ENCODE measurements at places on chromosomes 2 and 18.

- peak; percentile 90 for DNase-seq
Measured at GRCh38 chr2:178478439-178479274, at the start of gene FKBP7. TSS of gene FKBP7 (minus strand) at chr2:178478600. CDS start at chr2:178478499, 101 bp downstream.

DNA sequence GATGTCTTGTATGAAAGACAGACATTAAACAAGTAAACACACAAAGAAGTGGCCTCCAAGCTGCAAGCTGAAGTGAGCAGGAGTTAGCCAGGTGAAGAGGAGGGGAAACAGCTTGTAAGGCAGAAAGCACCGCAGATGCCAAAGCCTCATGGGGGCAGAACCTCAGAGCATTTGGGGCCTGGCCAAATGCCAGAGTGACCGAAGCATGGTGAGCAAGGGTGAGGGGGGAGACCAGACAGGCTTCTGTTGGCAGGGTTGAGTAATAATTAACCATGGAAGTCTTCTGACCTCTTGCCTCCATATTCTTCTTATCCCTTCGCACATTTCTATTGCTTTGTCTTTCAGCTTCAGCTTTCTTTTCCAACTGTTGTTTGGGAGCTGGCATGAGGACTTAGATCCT is 5.6 kb downstream of the QPCT start:
- no peak for DNase-seq

DNA sequence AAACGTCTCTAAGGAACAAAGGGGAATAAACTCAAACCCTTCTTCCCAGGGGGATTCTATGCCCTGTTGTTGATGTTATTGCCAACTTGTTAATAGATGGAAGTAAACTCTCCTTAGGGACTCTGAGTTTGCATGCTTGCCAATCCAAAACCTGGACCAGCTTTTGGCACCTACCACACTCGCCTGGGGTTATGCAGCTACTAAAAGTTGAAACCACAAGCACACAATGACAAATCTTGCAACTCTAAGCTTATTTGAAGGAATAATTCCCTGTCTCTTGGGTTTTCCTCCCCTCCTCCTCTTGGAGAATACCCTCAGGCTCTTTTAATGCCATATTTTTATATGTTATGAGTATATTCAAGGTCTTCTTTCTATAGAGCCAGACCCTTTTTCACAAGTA is 484.1 kb downstream of the FBXO15 start:
- DNase-seq = no peak

GRCh38 chr2:224954980-224955379 is 87.3 kb downstream of the DOCK10 start:
- DNase-seq = no peak

GRCh38 chr18:8399138-8399537 is 210.1 kb upstream of the RAB12 start:
- no peak for DNase-seq

DNA sequence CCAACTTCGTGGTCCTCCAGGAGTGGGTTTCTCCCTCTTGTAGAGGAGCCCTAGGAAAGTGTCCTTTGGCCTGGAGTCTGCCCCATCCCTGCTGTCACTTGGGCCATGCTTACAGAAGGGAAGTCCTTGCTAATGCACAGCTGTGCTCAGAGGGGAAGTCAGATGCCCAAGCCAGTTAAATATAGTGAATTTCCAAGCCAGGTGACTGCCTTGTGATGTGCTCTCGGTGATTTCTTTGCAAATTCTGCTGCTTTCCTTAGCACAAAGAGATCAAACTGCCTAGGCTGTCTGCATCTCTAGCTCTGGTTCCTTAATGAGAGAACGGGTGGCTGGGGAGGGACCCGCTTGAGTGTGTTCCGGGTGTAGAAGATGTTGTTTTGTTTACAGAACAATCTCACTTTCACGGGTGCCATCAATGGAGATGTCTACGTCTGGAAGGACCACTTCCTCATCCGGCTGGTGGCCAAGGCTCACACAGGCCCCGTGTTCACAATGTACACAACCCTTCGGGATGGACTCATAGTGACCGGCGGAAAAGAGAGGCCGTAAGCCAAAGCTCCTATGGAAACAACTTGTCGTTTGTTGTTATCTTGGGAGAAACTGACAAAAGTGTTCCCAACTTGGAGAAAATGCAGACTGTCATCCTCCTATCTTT is 91.4 kb downstream of the RTN4 start:
- DNase-seq = no peak

- DNase-seq = no peak
Measured at GRCh38 chr18:76426737-76427305, 68.2 kb downstream of the ZNF516 start.

DNA sequence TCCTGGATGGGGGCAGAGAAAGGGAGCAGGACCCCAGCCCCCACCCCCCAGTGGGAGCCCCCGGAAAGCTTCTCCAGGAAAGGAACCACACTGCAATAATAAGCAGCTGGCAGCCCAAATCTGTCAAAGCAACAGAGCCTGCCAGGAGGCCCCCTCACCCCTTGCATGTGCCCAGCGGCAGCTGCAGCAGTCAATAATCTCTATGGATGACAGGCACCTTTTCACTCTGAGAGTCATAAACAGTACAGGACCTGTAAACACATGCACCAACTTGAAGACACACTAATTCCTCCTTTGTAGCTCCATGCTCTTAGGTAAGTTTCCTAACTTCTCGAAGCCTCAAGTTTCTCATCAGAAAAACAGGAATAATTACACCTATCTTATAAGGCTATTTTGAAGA is 26.2 kb upstream of the KDM3A start:
- DNase-seq = no peak

- DNase-seq = peak; percentile 10
Measured at GRCh38 chr2:8115966-8116365, 565.9 kb upstream of the ID2 start.

DNA sequence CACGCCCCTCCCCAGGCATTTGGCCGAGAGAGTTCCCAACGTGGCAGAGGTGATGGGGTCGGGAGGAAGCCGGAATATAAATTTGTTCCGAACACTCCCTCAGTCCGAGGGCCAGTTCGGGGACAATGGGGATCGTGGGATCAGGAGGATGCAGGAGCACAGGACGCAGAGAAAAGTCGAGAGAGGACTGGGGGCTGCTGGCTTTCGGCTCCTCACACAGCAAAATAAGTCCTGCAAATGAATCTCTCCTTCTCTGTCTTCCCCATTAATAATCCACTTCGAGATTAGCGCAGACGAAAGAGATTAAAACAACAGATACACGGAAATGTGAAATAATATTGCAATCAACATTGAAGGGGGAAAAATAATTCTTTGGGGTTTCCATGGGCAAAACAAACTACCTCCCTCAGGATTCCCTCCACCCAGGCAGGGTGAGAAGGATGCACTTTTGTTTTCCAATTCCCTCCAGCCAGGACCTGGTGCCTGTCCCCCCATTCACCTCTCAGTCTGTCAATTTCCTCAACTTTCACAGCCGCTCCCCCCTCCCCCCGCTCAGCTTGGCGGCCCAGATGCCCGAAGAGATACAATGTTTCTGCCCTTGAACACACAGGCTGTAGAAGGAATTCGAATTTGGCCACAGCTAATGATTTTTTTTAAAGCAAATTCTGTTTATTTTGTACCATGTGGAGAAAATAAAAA is 3.1 kb upstream of the ZEB2 start:
- no peak for DNase-seq

DNA sequence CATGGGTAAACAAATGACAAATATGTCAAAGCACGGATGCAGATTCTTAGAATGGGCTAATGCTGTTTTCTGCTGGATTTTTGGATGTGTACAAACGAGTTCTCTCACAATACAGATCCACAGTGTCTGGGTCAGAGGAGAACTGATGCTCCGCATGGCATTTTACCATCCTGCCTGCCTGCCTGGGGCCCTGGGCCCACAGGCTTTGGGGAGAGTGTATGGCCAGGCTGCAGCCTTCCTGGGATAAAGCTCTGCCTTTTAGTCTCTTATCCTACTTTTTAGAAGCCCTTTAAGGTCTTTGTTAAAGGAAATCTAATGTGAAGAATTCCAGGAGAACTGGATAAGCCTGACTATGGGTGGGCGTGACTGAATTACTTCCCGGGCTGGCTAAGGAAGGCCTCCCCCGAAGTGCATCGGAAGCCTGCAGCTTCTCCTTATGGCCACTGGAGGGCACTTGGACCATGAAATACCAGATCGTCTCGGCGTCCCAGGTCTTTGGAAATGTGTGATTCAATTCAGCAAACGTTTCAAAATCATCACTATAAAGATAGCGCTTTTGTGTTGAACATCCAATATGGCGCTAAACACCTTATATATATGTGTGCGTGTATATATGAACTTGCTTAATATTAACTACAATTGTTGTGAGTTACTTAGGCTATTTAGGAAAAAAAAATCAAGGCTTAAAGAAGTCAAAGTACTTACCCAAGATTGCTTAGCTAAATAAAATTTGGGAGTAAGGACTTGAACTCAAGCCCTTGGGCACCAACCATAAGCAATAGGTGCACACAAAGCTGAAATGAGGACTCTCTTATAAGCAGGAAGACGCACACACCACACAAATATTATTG is 15.2 kb upstream of the DNPEP start:
- peak; percentile 53 for DNase-seq

DNA sequence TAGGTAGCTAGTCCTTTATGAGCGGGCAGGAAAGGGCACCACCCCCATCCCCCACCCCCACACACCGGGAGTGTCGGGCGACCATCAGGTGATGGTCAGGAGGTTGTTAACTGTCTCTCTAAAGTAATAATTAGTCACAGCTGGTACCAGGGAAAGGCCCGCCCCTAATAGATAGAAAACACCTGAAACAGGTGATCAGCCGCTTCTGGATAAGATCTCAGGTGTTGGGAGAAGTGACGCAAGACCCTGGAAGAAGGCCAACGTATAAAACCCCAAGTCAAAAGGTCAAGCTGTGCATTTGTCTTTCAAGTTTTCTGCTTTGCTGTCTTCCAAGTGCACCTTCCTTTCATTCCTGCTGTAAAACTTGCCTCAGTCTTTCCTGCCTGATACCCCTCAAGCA is 59.6 kb upstream of the LINC00305 start:
- no peak for DNase-seq

DNA sequence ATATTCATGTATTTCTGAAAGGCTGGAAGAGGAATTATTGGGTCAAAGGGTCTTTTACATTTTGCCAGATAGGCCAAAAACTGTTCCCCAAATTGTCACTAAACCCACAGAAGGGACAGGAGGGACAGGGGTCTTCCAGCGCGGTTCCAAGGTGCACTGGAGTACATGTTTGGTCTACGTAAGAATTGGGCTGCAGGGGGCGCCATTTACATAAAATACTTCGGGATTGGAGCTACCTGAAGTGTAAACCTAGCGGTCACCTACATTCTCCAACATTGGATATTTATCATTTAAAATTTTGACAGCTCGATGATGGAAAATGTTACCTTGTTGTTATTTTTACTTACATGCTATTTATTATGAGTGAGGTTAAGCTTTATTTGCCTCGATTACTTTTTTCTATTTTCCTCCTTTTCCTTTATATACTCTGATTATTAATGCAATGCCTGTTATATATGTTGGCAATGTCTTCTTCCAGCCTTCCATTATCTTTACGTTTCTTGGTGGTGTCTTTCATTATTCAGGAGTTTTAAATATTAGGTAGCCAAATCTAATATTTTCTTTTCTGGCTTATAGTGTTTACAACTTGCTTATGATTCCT is 43.0 kb upstream of the RAB6C start:
- DNase-seq = peak; percentile 22

- no peak for DNase-seq
Measured at GRCh38 chr2:196729418-196729817, 70.1 kb downstream of the GTF3C3 start.

DNA sequence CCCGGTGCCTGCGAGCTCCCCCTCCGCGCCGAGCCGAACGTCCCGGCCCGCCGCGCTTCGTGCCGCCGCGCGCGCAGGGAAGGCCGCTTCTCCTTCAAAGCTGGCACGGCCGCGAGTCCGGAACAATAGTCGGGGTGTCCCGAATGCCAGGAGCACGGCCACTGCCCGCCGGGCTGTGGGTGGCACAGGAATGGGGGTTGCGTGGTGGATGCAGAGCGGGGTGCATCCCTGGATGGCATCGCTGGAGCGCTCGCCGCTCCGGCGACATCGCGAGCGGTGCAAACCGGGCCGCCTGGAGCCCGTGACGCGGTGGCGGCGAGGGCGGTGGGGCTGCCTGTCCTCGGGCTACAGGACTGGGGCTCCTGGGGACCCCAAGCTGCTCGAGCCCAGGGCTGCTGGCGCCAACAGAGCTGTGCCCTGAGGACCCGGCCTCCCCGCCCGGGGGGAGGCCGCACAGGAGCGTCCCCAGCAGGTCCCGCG is 1.1 kb upstream of the SATB2 start:
- DNase-seq = peak; percentile 58

DNA sequence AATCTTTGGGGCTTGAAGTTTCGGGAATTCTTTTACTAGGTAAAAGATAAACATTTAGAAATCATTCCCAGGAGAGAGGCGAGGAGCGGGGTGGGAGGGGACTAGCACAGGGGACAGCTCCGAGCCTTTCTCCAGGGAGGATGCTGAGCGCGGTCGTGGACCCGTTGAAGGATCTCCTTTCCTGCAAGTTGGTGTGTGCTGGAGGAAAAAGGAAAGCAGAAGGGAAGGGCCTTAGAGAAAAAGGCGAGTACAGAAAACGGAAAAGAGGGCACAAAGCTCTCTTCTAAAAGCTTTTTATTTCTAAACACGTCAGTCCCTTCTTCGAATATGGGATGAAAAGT is 640 bp downstream of the SLC39A6 start:
- DNase-seq = no peak

- DNase-seq = no peak
Measured at GRCh38 chr2:172021074-172021931, 21.6 kb downstream of the METAP1D start.

- DNase-seq = no peak
Measured at GRCh38 chr18:43952398-43952797, 675.1 kb upstream of the SYT4 start.

- DNase-seq = no peak
Measured at GRCh38 chr2:11533278-11534070, at the start of gene GREB1. TSS of gene GREB1 (plus strand) at chr2:11534045. CDS start at chr2:11556615, 22,570 bp downstream.

- no peak for DNase-seq
Measured at GRCh38 chr2:12090072-12090471, 343.6 kb downstream of the LPIN1 start.

DNA sequence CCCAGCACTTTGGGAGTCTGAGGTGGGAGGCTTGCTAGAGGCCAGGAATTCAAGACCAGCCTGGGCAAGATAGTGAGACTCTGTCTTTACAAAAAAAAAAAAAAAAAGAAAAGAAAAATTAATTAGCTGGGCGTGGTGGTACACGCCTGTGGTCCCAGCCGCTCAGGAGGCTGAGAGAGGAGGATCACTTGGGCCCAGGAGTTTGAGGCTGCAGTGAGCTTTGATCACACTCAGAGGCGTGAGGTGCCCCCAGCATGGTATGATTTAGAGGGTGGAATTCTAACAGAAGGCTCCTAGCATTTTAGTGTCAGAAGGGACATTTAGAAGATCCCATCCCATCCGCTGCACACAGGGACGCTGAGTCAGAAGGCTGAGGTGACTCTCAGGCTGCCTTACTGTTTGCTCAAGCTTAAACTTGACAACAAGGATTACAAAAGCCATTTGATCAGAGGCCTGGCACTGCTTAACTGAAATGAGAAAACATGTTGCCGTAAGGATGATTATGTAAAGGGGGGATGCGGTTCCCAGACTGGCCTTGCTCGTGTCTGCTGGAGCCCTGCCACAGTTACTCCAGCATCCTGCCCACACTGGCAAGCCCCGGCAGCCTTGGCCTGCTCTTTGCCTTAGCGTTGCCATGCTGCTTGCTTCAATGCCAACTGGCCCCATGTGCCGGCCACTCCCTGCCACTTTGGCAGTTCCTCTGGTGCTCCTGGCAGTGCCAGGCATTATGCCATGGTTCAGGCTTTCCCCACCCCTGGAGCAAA is 45.6 kb upstream of the SLC1A4 start:
- no peak for DNase-seq
